CD4-positive, alpha-beta T cell treated with Interleukin-15 for 4 hours (primary cell): ENCODE measurements at places on chromosomes 13 and 19.

- no peak for DNase-seq
Measured at GRCh38 chr13:93559718-93560117, 333.1 kb downstream of the GPC6 start.

DNA sequence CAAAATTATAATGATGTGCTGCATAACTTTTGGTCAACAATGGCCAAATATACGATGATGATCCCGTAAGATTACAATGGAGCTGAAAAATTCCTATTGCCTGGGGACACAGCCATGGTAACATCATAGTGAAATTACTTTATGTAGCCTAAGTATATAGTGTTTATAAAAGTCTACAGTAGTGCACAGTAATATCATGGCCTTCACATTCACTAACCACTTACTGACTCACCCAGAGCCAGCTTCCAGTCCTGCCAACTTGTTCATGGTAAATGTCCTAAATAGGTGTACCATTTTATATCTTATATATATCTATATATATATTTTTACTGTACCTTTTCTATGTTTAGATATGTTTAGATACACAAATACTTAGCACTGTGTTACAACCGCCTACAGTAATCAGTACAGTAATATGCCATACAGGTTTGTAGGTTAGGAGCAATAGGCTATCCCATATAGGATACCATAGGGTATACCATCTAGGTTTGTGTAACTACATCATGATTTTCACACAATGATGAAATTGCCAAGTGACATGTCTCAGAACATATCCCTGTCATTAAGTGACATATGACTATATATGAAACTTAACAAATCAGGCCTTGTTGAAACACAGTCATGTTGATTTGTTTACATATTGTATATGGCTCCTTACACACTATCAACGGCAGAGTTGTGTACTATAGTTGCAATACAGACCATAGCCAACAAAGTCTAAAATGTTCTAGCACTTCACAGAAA, 23.7 kb downstream of the DIS3 start:
- DNase-seq = no peak

DNA sequence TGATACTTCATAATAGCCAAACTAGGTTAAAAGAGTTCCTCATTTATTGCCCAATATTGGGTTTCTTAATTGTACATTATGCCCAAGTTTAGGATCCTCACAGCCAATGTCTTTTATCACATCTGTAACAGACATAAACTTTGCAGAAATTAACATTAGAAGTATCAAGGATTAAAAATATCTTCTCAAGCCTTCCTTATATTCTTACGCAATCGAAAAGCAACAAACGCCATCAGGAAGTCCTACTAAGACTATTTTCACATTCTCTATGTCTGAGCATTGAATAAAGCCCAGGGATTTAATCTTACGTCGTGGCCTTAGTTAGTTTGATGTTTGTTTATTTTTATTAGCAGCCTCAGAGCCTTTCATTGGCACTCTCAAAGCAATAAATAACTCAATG, 1660.4 kb upstream of the MIR17HG start:
- no peak for DNase-seq

GRCh38 chr13:23609414-23609760, 39.2 kb downstream of the TNFRSF19 start:
- DNase-seq = no peak

DNA sequence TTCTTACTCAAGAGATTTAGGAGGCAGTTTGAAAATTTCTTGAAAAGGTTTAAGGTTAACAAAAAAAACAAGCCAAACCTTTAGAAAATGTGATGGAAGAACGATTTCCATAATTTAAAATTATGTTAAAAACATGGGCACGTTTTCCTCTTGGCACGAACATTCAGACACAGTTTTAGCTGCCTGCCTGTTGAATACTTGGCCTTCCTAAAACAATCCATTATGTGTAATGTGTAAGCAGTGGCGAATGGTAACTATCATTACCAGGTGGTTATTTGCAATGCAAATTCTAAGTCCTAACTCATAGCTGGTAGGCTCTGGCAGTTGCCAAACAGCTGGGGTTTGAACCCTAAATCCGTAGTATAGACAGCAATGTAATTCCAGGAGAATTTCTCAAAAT, 1425.7 kb upstream of the SLC10A2 start:
- no peak for DNase-seq

- no peak for DNase-seq
Measured at GRCh38 chr13:30156826-30157615, 150.3 kb downstream of the KATNAL1 start.

DNA sequence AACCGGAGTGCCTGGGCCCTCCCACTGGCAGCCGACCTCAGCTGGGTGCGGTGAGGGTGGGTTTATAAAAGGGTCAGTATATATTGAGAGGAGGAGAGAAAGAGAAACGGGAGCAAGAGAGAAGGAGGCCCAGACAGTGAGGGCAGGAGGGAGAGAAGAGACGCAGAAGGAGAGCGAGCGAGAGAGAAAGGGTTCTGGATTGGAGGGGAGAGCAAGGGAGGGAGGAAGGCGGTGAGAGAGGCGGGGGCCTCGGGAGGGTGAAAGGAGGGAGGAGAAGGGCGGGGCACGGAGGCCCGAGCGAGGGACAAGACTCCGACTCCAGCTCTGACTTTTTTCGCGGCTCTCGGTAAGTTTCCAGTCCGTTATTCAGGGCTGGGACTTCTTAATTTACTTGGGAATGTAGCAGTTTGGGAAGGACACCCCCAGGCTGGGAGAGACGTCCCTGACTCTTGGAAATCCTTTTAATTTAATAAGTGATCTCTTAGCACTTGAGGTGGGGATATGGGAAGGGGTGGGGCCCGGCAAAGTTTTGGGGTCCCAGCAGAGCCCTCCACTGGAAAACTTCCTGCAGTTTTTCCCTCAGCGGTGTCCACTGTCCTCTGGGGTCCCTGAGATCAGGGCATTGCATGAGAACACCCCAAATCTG, at the start of gene EMP3:
EMP3 (plus strand) TSS at position 288 of the 646 bp plus-strand sequence. CDS start 1,293 bp downstream, outside the sequence.
- DNase-seq = peak; percentile 89

GRCh38 chr13:26914624-26915023, 154.0 kb upstream of the GPR12 start:
- no peak for DNase-seq

DNA sequence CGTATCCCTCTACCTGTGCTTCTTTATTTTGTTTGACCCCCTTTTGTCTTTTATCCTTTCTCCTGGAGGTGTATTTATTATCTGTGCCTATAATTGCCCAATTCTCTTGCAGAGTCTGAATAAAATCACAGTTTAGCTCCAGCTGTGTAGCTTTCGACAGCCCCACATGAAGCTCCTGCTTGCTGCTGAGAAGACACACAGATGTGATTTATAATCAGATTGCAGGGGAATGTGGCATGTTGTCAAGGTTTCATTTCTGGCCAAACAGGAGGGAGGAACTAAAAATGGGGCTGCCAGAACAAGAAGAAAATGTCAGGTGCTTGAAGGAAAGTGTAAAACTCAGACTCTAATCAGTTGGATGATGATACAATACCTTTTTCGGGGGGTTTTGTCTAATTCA, 22.7 kb downstream of the CCNA1 start:
- no peak for DNase-seq

GRCh38 chr19:11418549-11419506, at the start of gene RGL3:
Gene RGL3 (minus strand): TSS chr19:11419314. CDS start chr19:11419278, 36 bp downstream.
- DNase-seq = no peak

- DNase-seq = peak; percentile 82
Measured at GRCh38 chr19:38514812-38515633, 81.5 kb downstream of the RYR1 start.

DNA sequence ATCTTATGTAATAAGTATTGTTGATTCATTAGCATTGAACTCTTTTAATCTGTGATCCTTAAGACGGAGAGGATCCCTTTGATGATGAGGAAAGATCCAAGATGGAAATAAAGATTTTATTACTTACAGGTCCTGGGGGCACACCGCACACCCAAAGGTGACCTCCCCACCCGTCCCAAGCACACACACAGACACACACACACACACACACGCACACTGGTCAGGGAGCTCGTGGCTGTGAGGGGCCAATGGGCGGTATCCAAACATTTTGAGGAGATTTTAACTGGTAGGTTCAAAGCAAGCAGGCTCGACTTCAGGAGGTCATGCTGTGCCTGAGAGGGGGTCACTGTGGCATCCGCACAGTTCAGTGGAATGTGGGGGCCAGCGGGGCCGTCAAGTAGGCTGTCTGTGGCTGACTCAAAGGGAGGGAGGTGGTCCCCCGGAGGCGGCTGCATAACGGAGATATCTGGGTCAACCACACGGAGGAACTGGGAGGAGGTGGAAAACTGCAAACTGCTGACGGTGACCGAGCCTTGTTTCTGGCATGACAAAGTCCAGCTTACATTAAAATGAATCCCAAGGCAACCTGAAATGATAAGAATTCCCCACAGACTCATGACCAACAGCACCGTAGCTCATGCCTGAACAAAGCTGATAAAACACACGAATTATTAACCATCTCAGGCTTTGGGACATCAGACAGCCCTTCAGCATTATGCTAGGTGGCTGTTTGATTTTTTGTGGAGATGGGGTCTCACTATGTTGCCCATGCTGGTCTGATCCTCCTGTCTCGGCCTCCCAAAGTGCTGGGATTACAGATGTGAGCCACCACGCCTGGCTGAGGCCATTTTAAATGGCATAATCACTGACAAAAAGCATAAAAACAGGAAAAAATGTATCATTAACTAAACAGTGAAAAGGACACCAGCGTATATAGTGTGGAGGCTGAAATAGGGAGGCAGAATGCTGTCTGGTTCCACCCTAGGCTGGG, 20.9 kb upstream of the SIGLEC11 start:
- DNase-seq = no peak

DNA sequence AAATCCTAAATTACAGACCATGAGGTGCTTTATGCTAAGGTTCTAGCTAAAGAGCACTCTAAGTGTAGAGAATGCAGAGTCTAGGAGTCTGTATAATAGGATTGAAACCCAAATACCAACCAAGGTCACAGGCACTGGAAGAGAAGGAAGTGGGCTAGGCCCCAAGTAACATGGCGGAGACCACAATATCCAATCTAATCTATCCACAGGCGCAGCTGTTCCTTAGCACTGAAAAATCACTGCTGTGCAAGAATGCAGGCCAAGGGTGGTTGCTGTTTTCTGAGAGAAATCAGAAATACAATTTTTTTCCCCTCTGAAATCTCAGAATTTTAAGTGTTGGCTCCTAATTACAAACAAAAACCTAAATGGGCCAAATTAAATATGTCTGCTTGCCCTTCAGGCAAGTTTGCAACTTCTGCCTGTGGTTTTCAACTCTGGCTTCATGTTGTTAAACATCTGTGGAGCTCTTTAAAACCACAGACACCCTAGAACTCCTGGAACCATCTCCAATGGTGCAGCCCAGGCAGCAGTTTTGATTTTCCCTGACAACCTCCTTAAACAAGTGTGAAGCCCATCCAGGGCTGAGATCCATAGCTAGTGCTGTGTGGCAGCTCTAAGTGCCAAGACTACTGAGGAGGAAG, 6.1 kb downstream of the RANBP3 start:
- no peak for DNase-seq

DNA sequence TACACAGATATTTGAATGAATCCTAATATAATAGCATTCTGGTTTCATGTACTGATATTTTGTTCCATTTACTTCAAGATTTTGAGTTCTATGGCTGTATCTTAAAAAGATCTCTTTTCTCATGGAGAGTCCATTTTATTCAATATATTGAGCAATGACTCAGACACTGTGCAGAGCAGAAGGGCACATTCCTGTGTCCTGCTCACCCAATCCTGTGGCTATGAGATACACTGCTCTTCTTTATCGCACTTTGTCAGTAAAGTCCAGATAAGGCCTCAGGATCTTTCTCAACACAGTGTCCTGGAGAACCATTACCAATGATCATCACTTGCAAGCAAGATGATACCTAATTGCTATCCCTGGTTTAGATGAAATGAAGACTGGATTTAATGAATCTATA, 155.0 kb downstream of the CYSLTR2 start:
- no peak for DNase-seq

DNA sequence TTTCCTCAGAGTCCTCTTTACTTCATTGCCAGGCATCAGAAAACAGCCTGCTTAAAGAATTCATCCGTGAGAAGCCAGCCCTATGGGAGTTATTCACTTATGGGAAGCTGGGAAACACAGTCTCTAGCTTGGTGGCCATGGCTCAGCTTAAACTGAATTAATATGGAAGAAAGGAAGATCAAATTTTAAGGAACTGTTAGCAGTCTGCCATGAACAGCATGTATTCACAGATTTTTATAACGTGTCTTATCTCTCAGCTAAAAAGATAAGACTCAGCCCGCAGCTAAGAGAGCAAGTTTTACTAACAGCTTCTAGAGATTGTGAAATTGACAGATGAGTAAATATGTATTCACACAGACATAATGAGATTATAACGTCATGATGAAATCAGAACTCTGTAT, 253.7 kb upstream of the RXFP2 start:
- DNase-seq = no peak

- no peak for DNase-seq
Measured at GRCh38 chr19:3357992-3358688, 8.2 kb upstream of the NFIC start.

DNA sequence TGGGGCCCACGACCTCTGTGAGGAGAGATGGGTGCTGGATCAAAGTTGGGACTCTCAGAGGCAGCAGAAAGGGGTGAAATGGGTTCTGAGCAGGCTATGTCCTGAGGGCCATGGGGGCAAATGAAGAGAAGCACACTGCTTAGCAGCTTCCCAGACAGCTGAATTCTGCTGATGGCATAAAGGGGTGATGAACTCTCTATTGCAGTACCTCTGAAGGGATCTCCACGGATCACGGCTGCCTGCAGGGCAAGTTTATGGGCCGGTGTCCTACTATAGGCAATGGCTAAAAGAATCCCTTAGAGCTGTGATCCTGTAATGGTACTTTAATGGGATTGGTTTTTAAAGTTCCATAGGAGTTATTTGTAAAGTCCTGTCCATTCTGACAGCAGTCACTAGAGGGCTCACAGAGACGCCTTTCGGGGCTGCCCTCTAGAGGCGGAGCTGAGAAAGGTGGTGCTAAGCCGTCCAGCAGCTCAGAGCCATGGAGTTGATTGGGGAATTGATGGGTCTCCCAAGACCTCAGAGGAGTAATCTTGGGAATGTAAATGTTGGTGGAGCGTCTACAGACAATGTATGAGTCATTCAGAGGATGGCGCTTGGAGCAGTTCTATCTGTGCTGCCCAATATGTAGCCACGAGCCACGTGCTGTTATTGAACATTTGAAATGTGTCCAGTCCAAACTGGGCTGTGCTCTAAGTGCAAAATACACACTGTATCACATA, 287.3 kb downstream of the COG6 start:
- peak; percentile 72 for DNase-seq

DNA sequence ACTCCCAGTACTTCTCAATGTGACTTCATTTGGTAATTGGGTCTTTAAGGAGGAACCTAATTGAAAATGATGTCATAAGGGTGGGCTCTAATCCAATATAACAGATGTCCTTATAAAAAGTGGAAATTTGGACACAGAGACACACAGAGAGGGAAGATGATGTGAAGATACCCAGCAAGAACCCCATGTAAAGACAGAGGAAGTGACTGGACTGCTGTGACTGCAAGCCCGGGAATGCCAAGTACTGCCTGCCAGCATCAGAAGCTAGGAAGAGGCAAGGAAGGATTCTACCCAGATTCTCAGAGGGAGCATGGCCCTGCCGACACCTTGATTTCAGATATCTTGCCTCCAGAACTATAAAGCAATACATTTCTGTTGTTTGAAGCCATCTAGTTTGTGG, 239.3 kb downstream of the KCTD12 start:
- no peak for DNase-seq
